EL (cell line): ENCODE measurements at places on chromosomes 1 and 21.

DNA sequence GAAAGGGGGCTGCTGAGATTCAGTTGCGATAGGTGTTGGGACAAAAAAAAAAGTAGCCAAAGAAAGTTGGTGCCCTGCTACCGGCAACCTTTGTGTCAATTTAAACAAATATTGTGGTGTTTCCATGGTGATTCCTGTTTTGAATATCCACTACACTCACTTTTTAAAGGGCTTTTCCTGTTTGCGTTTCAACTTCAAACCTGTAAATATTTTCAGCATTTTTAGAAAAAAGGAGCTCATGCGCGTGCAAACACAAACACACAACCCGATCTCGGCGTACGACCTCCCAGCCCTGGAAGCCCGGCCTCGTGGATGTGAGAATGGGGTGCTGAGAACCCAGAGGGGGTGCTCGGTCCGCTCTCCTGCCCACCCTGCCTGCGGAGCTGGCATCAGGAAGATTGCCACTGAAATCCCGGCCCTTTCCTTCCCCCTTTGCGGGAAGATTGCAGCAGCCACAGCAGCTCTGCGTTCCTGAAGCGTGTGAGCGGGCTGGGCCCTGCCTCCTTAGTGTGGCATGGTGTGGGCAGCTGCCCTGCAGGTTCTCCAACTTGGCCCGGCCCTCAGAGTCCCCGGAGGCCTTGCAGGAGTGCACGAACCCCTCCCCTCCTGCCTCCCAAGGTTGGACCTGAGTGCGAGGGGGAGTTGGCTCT lies 34.8 kb downstream of the CASZ1 start:
- no peak for DNase-seq

- peak; percentile 90 for DNase-seq
These were observed 36.5 kb downstream of the EPHB2 start for GRCh38 chr1:22747021-22747734.

GRCh38 chr1:78619032-78619431 lies 1.2 kb upstream of the IFI44L start:
- no peak for DNase-seq

DNA sequence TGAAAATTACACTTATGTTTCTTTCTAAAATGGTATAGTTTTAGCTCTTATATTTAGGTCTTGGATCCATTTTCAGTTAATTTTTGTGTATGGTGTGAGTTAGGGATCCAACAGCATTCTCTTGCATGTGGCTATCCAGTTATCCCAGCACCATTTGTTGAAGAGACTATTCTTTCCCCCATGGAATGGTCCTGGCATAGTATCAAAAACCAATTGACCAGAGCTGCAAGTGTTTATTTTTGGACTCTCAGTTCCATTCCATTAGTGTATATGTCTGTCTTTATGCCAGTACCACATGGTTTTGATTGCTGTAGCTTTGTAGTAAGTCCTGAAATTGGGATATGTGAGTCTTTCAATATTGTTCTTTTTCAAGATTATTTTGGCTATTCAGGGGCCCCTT lies 14.3 kb downstream of the TTLL10 start:
- no peak for DNase-seq
